ENCODE measurements at places on chromosomes 16 and 17.

DNA sequence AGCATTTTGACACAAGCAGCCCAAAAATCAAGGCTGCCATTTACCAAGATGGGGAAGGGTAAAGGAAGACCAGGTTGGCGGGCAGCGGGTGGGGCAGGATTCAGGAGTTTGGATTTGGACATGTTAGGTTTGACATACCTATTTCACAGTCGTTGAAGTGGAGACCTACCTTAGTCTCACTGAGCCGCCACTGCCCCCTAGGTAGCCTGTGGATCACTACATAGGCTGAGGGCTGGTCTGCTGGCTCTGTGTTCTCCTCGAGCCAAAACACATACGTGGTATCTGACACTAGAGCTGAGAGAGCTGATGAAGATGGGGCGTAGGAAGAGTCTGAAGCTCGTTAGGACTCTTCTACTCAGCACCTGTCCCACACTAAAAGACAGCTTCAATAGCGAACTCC, 115.1 kb downstream of the HIC1 start:
- DNase-seq = no peak

DNA sequence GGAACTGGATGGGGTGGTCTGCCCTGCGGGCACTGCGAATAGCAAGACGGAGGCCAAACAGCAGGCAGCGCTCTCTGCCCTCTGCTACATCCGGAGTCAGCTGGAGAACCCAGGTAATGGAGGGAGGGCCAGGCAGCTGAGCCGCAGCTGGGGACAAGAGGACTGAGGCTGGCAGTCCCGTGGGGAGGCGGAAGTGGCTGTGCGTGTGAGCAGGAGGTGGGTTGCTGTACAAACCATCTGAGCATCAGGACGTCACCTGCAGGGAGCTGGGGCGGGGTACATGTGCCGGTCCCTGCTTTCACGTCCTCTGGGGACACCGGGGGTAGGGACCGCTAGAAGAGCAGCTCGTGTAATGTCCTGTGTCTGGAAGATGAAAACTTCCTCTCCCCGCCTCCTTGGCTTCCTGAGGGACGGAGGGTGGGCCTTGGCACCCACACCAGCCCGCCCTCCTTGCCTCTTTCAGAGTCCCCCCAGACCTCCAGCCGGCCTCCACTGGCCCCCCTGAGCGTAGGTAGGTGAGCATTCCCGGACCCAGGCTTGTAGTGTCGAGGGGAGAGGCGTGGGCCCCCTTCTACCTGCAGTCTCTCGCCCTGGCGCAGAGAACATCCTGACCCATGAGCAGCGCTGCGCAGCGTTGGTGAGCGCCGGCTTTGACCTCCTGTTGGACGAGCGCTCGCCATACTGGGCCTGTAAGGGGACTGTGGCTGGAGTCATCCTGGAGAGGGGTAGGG, 3.7 kb downstream of the ADAD2 start:
- DNase-seq = peak; percentile 48

GRCh38 chr17:78821961-78822360, 18.7 kb downstream of the USP36 start:
- no peak for DNase-seq

- no peak for DNase-seq
Observed at GRCh38 chr17:10598621-10599020, 49.2 kb upstream of the MYH2 start.

GRCh38 chr17:67525239-67526135, 148.4 kb downstream of the PITPNC1 start:
- DNase-seq = no peak

DNA sequence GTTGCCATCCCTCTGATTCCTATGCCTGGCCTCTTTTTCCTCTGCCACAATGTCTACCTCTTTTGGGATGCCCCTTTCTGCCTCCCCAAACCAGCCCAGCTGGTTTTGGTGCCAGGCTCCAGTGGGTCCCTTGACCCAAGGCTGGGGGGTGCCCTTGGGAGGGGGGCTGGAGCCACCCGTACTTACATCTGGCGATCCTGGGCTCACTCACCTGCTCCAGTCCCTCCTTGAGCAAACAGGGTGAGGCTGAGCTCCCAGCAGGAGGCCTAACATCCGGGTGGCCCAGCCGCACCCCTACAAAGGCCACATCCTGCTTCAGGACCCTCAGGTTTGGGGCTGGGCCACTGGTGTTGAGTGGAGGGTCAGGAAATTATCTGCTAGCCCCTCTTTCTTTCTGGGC, 1.2 kb downstream of the ERN2 start:
- DNase-seq = no peak

GRCh38 chr17:6510321-6510977, 45.9 kb downstream of the PITPNM3 start:
- DNase-seq = no peak

- peak; percentile 59 for DNase-seq
Observed at GRCh38 chr17:5418858-5419355, 555 bp downstream of the NUP88 start.

DNA sequence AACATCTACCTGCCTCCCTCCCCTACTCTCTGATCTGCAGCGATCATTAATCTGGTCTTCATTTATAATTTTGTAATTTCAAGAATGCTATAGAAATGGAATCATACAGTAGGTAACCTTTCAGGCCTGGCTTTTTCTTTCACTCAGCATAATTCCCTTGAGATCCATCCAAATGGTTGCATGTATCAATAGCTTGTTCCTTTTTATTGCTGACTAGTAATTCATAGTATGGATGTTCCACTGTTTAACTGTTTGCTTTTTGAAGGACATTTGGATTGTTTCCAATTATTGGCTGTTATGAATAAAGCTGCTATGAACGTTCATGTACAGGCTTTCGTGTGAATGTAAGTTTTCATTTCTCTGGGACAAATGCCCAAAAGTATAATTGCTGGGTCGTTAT, 125.2 kb downstream of the USP31 start:
- no peak for DNase-seq

DNA sequence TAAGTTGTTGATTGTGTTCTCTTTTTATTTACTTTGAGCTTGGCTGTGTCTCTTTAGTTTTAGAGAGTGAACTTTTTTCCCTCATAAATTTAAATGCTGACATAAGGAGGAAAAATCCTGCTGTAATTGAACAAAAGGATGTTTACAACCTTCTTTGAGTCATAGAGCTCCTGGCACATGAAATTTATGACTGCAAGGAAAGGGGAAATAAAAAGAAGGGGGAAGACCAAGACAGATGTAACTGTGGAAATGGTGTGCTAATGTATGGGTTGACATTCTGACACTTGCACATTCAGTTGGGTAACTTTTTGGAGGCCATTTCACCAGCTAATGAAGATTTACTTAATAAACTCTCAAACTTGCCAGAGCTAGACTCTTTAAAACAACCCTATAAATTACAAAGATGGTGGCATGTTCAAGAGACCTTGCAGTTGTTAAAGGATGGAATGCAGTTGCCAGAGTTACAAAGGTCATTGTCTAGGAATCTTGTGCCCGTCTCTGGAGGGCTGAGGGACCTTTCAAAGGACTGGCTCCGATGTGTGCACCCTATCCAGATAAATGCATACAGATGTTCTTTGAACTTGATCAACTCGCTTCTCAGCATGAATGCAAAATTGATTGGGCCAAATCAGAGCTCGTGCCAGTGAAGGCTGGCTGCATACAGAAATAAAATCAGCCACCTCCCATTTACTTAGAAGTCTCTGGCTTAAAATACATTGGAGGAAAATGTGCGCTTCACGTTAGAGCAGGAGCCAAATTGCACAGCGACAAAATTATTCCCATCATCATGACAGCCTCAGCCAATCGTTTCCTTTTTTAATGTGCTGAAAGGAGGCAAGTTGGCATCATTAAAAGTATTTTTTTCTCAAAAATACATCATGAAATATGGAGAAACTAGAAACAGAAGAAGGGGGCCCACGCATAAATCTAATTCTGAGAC, 289.0 kb upstream of the XYLT1 start:
- DNase-seq = no peak

DNA sequence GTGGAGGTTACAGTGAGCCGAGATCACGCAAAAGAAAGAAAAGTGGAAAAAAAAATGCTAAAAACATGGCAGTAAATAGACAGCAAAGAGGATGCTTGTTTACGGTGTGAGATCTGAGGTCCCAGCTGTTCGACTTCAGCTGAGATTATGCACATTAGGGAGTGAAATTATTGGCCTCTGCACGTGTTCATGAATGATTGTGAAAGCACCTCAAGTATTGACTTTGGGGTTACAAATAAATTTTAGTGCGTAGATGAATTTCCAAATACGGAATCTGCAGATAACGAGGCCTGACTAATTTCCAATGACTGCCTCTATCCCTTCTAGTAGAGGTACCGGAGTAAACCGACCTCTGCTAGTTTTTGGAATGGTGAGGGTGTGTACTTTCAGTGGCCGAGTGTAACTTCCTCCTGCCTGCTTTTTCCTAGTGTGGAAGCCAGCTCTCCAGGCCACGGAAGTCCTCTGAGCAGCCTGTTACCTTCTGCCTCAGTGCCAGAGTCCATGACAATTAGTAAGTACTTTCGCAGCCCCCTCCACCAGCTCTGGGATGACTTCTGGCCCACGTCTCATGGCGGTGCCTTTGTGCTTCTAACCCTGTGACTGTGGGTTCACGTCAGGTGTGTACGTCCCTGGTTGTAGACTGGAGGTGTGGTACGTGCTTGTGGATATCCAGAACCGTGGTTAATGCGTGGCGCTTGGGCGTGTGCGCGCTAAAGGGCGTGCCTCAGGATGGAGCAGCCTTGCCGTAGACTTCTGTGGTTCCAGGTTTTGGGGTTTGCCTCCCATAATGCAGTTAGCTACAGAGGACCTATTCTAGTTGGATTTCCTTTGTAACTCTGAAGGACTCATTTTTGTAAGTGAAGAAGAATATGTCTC, 102.1 kb downstream of the SNX29 start:
- peak; percentile 28 for DNase-seq

- no peak for DNase-seq
Observed at GRCh38 chr17:75521951-75522727, 3.4 kb upstream of the LLGL2 start.

GRCh38 chr17:79970576-79971068, 65.0 kb downstream of the TBC1D16 start:
- DNase-seq = no peak

GRCh38 chr17:71976011-71976649, 144.7 kb upstream of the SOX9 start:
- no peak for DNase-seq

GRCh38 chr17:76673729-76674128, 30.2 kb upstream of the ST6GALNAC1 start:
- no peak for DNase-seq

- DNase-seq = no peak
Observed at GRCh38 chr16:2090481-2090776, 42.6 kb downstream of the TSC2 start.

- DNase-seq = no peak
Observed at GRCh38 chr17:34254651-34255380, at the start of gene CCL2. Gene CCL2 (plus strand): TSS chr17:34255285. CDS start chr17:34255350, 65 bp downstream.

- DNase-seq = no peak
Observed at GRCh38 chr17:39631403-39631802, 4.7 kb downstream of the PPP1R1B start.
